ENCODE measurements at places on chromosomes 6 and 20.
A peak's percentile ranks its signal among the peaks of the same experiment; 100 is the strongest.

DNA sequence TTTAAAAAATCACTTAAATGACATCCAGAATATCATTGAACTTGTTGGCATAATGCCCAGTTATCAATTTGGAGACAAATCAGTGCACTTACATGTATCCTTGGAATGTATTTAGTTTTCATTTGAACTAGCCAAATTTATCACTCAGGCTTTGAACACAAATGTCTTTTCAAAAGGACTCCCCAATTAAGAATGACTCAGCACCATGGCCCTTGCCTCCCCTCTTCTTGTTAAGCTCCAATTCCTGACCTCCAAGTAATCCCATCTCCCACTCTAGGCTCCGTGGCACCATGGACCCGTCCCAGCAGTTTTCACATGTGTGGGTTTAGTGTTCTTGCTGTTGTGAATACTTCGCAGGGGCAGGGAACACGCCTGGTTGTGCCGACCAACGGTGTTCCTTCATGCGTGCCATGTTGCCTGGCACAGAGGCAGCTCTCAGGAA, 2.7 kb downstream of the AKAP12 start:
- H3K27me3 ChIP-seq: no peaks in the 10 kb centered on the region
- peaks cover 11% of the 10 kb centered on the region for H3K36me3 ChIP-seq
- H3K4me1 ChIP-seq: peaks cover 33% of the 10 kb centered on the region
- peak overlapping the region; percentile 82 for H3K27ac ChIP-seq
- H3K4me3 ChIP-seq: peak overlapping the region; percentile 90

GRCh38 chr6:140485740-140486449, 1111.4 kb upstream of the CITED2 start:
- peak overlapping the region; percentile 82 for H3K27ac ChIP-seq
- H3K4me3 ChIP-seq: peak overlapping the region; percentile 1
- no peak for DNase-seq
- peaks cover 45% of the 10 kb centered on the region for H3K4me1 ChIP-seq
- no peaks in the 10 kb centered on the region for H3K27me3 ChIP-seq

DNA sequence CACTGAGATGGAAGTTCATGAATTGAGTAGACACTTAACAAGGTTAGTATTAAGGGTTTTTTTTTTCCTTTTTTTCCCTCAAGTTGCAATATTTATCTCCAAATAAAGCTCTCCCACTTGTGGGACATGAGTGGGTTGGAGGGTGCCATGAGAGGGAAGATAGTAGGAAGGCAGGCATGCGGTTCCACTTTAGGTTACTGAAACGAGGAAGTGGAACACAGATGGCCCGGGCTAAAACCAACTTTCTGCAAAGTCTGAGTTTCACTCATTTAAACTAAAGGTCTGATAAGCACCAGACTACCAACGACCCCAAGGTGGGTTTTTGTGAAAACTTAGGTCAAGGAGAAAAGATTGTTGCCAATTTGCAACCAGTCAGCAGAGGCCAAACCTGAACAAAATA, 42.2 kb downstream of the TBC1D7 start:
- H3K27me3 ChIP-seq: no peaks in the 10 kb centered on the region
- no peak for DNase-seq
- no peak overlapping the region for H3K27ac ChIP-seq
- H3K36me3 ChIP-seq: peaks cover 15% of the 10 kb centered on the region
- no peak overlapping the region for H3K4me3 ChIP-seq

DNA sequence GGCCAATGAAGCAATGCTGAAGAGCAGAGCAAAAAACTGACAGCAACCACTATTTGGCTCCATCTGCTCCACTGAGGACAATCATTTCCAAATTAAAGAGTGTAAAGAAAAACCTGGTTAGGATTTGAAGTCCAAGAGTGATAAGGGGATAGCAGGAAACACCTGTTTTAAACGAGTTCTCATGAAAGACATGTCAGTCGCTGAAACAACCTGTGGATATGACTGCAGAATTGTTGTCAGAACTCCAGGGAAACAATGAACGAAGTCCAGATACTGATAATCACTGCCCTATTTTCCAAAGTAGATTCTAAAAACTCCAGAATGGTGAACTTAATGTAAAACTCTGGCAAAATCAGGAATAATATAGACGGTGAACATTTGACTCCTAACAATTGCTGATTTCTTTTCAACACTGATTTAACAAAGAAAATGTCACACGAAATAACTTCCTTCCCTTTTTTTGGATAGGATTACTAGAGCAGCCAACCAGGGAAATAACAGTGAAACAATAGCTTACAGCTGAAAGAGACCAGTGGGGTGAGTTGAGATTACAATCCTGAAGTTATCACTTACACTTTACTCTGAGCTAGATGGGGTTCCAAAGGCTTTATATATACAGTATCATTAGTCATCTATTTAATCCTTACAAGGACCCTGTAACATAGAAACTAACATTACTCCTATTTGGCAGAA, 83.7 kb downstream of the ELOVL5 start:
- peaks cover 41% of the 10 kb centered on the region for H3K36me3 ChIP-seq
- no peaks in the 10 kb centered on the region for H3K27me3 ChIP-seq
- H3K27ac ChIP-seq: peak overlapping the region; percentile 85
- H3K4me3 ChIP-seq: no peak overlapping the region

GRCh38 chr6:43877036-43877435, 107.0 kb downstream of the VEGFA start:
- no peaks in the 10 kb centered on the region for H3K36me3 ChIP-seq
- no peak for DNase-seq
- H3K27ac ChIP-seq: no peak overlapping the region
- H3K4me1 ChIP-seq: peaks cover 9% of the 10 kb centered on the region

- no peak overlapping the region for H3K4me3 ChIP-seq
- no peaks in the 10 kb centered on the region for H3K27me3 ChIP-seq
- no peaks in the 10 kb centered on the region for H3K4me1 ChIP-seq
Observed at GRCh38 chr6:73612611-73613010, 41.2 kb downstream of the SLC17A5 start.

- no peak overlapping the region for H3K27ac ChIP-seq
- H3K27me3 ChIP-seq: no peaks in the 10 kb centered on the region
- DNase-seq: no peak
- peak overlapping the region; percentile 44 for H3K4me3 ChIP-seq
Observed at GRCh38 chr20:35145141-35145564, 2.0 kb downstream of the EDEM2 start.

GRCh38 chr6:39330057-39330456, 7.6 kb upstream of the KCNK16 start:
- no peak overlapping the region for H3K27ac ChIP-seq
- DNase-seq: no peak
- peaks cover 54% of the 10 kb centered on the region for H3K27me3 ChIP-seq
- H3K4me1 ChIP-seq: peaks cover 1% of the 10 kb centered on the region
- no peaks in the 10 kb centered on the region for H3K36me3 ChIP-seq
- no peak overlapping the region for H3K4me3 ChIP-seq

DNA sequence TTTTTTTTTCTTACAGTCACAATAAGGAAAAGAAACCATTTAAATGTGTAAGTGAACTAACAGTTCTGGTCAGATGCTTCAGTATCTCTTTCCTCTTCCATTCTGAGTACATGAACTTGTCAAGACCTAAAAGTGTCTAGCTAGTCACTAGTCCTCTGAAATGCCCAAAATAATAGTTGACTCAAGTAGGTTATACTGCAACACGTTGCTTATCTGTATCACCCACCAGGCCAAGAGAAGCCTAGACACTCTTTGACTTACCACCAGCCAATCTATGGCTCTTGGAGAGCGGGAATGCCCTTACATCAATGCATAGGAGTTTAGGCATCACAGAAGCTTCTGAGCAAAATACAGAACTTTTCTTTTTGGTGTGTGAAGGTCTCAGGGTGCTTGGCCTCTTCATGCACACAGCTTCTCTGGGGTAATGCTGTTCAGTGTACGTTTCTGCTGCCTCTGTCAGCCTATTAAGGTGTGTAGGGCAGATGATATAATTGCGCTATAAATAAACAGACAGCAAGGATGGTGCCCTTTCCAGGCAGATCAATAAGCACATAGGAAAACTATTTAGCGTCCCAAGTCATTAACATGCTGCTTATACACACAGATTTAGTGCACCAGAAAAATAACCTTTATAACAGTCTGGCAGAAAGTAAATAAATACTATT, 7.8 kb upstream of the GFOD1 start:
- no peak overlapping the region for H3K27ac ChIP-seq
- no peak overlapping the region for H3K4me3 ChIP-seq
- peak; percentile 10 for DNase-seq
- no peaks in the 10 kb centered on the region for H3K27me3 ChIP-seq
- H3K36me3 ChIP-seq: no peaks in the 10 kb centered on the region

GRCh38 chr6:122676146-122676545, 65.9 kb downstream of the PKIB start:
- no peaks in the 10 kb centered on the region for H3K4me1 ChIP-seq
- no peaks in the 10 kb centered on the region for H3K27me3 ChIP-seq
- H3K27ac ChIP-seq: no peak overlapping the region

DNA sequence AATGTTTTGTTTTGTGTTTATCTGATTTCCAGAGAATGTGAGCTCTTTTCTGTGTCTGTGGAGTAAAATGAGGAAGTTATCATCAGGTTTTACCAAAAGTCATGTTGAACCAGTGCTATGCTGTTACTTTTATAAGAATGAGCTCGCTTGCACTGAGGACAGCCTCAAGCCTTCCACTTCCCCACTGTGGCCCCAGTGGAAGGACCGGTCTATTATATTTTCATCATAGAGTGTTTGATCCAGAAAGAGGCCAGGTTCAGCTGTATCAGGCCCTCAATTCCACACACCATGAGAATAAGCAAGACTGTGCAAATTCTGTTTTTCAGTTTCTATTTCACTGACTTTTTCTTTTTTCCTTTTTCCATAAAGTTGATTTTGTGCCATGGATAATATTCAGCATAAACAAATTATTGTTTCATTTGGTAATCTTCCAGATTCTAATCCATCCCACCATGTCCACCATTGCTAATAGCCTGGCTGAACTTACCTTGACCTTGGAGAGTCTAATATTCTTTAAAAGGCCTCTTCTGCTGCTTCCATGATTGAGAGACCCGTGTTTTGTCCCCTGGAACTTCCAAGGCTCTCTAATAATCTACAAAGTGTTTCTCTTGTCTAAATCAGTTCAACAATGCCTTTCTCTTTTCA, 286.2 kb downstream of the THBS2 start:
- no peaks in the 10 kb centered on the region for H3K27me3 ChIP-seq
- peak overlapping the region; percentile 70 for H3K27ac ChIP-seq
- peaks cover 27% of the 10 kb centered on the region for H3K4me1 ChIP-seq
- DNase-seq: no peak
- no peaks in the 10 kb centered on the region for H3K36me3 ChIP-seq
- H3K4me3 ChIP-seq: no peak overlapping the region

DNA sequence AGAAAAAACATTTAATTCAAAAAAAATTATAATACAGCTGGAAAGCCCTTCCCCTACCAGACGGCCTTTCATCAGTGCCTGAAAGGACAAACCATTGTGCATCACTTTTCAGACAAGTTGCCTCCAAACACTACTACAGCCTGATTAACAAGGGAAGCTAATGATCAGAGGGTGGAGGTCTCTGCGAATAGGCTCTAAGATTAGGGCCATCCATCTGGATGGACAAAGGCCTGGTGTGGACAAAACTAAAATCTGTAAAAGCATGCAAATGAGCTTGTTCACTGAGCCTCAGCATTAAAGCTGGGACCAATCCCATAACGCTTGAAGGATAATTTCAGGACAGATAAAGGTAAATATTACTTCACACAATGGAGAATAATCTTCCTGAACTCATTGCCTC, 228.7 kb upstream of the PLN start:
- peaks cover 6% of the 10 kb centered on the region for H3K27me3 ChIP-seq
- no peak for DNase-seq
- H3K4me1 ChIP-seq: peaks cover 25% of the 10 kb centered on the region
- no peak overlapping the region for H3K27ac ChIP-seq

- H3K27ac ChIP-seq: peak overlapping the region; percentile 16
- H3K4me3 ChIP-seq: no peak overlapping the region
- no peak for DNase-seq
- H3K4me1 ChIP-seq: peaks cover 73% of the 10 kb centered on the region
Observed at GRCh38 chr20:50924261-50924920, 6.8 kb downstream of the ADNP start.

DNA sequence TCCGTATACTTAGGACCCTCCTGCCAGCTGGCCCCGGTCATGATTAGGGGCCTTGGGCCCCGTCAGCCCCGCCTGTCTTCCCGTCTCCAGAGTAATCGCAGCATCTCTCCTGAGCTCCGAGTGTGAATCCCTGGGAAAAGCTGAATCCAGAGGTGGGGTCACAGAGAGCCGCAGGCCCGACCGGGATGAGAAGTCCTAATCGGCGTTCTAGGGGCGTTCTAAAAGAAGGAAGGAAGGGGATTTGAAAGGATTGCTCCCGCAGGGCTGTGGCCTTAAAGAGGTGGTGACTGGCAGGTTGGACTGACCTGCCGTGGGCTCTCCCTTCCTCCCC, 371 bp downstream of the HMGN4 start:
- H3K4me3 ChIP-seq: peak overlapping the region; percentile 90
- DNase-seq: no peak
- H3K36me3 ChIP-seq: peaks cover 9% of the 10 kb centered on the region
- H3K27me3 ChIP-seq: no peaks in the 10 kb centered on the region
- peak overlapping the region; percentile 100 for H3K27ac ChIP-seq

DNA sequence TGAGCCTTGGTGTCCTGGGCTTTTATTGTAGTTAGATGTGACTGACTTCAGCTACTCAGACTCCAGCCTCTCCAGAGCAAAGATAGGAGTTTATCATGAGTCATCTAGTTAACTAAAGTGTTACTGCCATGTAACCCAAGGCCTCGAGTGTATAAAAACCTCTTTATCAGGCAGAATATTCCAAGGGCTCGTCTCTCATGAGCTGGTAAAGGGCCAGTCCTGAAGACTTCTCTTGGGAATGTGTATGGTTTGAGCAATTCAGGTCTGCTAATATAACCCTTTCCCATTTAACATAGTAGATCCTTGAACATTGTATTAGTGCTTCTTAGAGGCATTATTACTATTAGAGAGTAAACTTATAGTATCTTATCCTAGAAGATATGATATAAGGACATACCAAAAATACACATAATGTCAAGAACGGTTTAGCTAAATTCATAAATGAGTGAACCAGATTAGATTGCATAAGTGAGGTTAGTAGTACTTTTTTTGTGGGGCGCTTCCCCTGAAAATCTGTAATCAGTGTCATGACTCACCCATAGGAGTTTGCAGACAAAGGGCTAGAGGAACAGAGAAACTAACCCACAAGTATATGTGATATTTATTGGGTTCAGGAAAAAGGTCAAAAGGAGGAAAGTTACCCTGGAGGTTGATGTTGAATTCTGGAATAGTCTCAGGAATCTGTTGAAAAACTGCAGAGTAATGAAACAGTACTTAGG, 16.0 kb downstream of the DSE start:
- no peaks in the 10 kb centered on the region for H3K27me3 ChIP-seq
- DNase-seq: no peak
- H3K27ac ChIP-seq: peak overlapping the region; percentile 81
- no peak overlapping the region for H3K4me3 ChIP-seq
- peaks cover 74% of the 10 kb centered on the region for H3K4me1 ChIP-seq

GRCh38 chr6:42300701-42301100, 83.0 kb upstream of the MRPS10 start:
- H3K27me3 ChIP-seq: no peaks in the 10 kb centered on the region
- H3K4me1 ChIP-seq: peaks cover 2% of the 10 kb centered on the region
- H3K4me3 ChIP-seq: no peak overlapping the region
- H3K27ac ChIP-seq: no peak overlapping the region
